GM12878 (cell line): ENCODE measurements at places on chromosomes 6 and 20. TPM values are rescaled to one million over a fixed set of nuclear protein-coding genes. Genes with fewer than 3 reads are reported as not detected.

Gene TMEM244
- not detected in 2 replicates for total RNA-seq

DNA sequence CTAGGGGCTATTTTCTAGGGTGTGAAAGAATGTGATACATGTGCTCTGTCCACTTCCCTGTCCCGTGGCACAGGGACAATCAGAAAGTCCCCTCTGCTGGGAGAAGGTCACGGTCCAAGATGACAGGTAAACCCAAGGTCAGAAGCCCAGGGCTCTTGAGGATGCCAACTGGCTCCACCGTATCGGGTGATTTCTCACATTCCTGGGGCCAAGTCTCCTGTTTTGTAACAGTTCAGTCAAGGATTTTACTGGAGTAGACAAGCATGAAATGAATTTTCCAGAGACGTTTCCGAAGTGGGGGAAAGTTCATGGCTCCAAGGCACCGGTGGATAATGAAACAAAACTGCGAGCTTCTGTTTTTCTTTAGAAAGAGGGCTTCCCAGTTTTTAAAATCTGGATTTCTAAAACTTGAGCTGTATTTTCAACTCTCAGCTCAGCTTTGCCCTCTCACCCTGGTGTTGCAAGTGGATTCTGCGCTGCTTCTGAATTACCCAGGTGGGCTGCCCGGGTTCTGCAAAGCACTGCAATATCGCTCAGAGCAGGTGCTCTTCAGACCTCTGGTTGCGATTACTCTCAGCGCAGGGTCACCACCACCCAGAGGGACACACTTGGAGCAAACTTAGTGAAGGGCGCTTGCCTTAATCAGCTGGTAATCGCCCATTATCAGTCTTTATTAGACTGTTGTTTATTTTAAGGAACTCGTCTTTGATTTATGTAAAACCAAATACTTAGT lies 64.4 kb upstream of the TMEM170B start:
- H3K36me3 ChIP-seq: no peaks in the 10 kb centered on the region
- peaks cover 17% of the 10 kb centered on the region for H3K4me1 ChIP-seq
- H3K27ac ChIP-seq: no peak overlapping the region
- H3K4me3 ChIP-seq: no peak overlapping the region
- no peak for DNase-seq

GRCh38 chr6:129006724-129007514 lies 124.0 kb downstream of the LAMA2 start:
- no peak overlapping the region for H3K4me3 ChIP-seq
- no peaks in the 10 kb centered on the region for H3K27me3 ChIP-seq
- no peak overlapping the region for H3K27ac ChIP-seq
- DNase-seq: no peak
- H3K36me3 ChIP-seq: no peaks in the 10 kb centered on the region

DNA sequence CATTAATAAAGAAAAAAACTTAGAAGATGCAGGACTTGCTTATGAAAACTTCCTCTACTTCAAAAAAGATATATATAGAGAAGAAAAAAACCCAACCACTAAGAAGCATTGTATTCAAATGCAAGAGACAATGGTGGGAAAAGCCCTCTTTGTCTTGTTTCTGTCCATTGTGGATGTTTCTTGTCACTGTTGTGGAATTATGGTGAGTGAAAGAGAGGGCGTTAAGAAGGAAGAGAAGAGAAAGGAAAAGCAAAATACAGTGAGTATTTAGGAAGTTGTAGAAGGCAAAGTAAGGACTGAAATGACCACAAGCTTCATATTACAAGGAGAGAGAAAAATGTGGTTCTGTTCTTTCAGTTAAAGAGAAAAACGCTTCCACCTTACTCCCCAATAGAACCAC lies 14.1 kb upstream of the THBD start:
- H3K4me1 ChIP-seq: no peaks in the 10 kb centered on the region
- no peak overlapping the region for H3K4me3 ChIP-seq
- no peaks in the 10 kb centered on the region for H3K27me3 ChIP-seq
- no peak overlapping the region for H3K27ac ChIP-seq
- DNase-seq: no peak

Gene PPP1R16B
- 89.9 and 90.2 TPM in 2 replicates for total RNA-seq

Gene HLA-G
- total RNA-seq: 0.88 and 1.3 TPM in 2 replicates

- H3K27ac ChIP-seq: no peak overlapping the region
- no peak overlapping the region for H3K4me3 ChIP-seq
- peaks cover 6% of the 10 kb centered on the region; the same call in 1 of the 2 replicates for H3K4me1 ChIP-seq
- DNase-seq: no peak
- no peaks in the 10 kb centered on the region; the same call in 1 of the 2 replicates for H3K36me3 ChIP-seq
These were observed 8.1 kb downstream of the C6orf120 start for GRCh38 chr6:169710009-169710408.

- no peak overlapping the region for H3K27ac ChIP-seq
- no peaks in the 10 kb centered on the region for H3K36me3 ChIP-seq
- no peak for DNase-seq
- H3K4me3 ChIP-seq: no peak overlapping the region
- H3K4me1 ChIP-seq: no peaks in the 10 kb centered on the region
- H3K27me3 ChIP-seq: no peaks in the 10 kb centered on the region
These were observed 237.1 kb upstream of the MOCS1 start for GRCh38 chr6:40171343-40171742.

Gene PXMP4
- total RNA-seq: 7.6 and 8.9 TPM in 2 replicates

Gene GMDS
- 37.7 and 40.6 TPM in 2 replicates for total RNA-seq

Gene HLA-DQA2
- total RNA-seq: 24.2 and 26.5 TPM in 2 replicates

Gene SMLR1
- total RNA-seq: 0.08 and 0.10 TPM in 2 replicates

Gene EPB41L1
- 0.36 and 0.40 TPM in 2 replicates for total RNA-seq

- DNase-seq: no peak
- no peak overlapping the region for H3K4me3 ChIP-seq
- no peaks in the 10 kb centered on the region for H3K27me3 ChIP-seq
- no peaks in the 10 kb centered on the region for H3K36me3 ChIP-seq
- no peaks in the 10 kb centered on the region for H3K4me1 ChIP-seq
These were observed 7.2 kb upstream of the KIF25 start for GRCh38 chr6:167990016-167990945.

DNA sequence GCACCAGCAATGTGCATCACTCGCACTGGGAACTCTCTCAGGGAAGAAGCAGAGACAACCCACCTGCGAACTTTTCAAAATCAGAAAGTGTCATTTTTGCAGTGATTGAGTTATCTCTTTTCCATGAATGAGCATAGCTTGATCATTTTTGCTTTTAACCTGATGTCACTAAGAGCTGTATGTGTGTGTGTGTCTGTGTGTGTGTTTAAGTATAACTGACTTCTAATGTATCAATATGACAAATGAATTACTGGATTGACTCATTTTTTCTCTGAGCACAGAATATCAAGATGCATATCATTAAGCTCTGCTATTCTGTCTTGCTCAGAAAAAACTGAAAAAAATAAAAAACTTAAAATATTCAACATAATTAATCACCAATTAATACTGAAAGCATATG lies 548.9 kb upstream of the MARCKS start:
- H3K36me3 ChIP-seq: no peaks in the 10 kb centered on the region
- H3K27me3 ChIP-seq: no peaks in the 10 kb centered on the region
- no peak overlapping the region for H3K27ac ChIP-seq

GRCh38 chr6:109008054-109008453 lies 86.6 kb downstream of the SESN1 start:
- H3K27ac ChIP-seq: no peak overlapping the region
- H3K27me3 ChIP-seq: peaks cover 3% of the 10 kb centered on the region; the same call in 1 of the 2 replicates
- H3K4me1 ChIP-seq: peaks cover 9% of the 10 kb centered on the region
- no peaks in the 10 kb centered on the region for H3K36me3 ChIP-seq
- H3K4me3 ChIP-seq: no peak overlapping the region

Gene METTL24
- not detected in 2 replicates for total RNA-seq

Gene KDM1B
- 16.2 and 20.0 TPM in 2 replicates for total RNA-seq

DNA sequence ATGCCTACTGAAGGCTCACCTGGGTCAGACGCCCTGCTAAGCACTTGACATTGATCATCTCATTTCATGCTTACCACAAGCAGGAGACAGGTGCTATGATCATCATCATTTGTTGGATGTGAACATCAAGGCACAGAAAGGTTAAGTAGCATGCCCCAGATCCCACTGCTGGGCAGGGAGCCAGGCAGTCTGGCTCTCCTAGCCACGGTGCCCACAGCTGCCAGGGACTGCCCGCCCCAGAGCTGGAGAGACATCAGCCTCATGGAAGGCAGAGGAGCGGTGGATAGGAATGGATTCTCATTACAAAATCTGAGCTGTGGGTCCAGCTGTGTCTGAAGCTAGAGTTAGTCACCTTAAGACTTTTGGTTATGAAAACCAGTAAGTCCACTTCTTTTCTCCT lies 3.6 kb downstream of the SULF2 start:
- DNase-seq: no peak
- no peak overlapping the region for H3K27ac ChIP-seq
- H3K4me3 ChIP-seq: no peak overlapping the region
- H3K4me1 ChIP-seq: 0 out of 2 replicates have a peak, but pooled peaks cover 2% of the 10 kb centered on the region

Gene FOXA2
- total RNA-seq: not detected in 2 replicates

GRCh38 chr6:43952746-43953145 lies 174.5 kb downstream of the MRPL14 start:
- no peaks in the 10 kb centered on the region for H3K4me1 ChIP-seq
- DNase-seq: no peak
- no peaks in the 10 kb centered on the region for H3K27me3 ChIP-seq
- H3K27ac ChIP-seq: no peak overlapping the region

DNA sequence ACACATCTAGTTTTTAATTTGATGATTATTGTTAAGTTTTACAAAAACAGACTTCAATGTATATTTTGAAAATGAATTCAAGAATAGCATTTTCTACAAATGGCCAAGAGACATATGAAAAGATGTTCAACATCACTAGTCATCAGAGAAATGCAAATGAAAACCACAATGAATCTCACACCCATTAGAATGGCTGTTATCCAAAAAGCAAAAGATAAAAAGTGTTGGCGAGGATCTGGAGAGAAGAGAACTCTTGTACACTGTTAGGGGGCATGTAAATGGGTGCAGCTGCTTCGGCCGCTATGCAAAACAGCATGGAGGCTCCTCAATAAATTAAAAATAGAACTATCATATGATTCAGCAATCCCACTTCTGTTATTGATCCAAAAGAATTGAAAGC lies 185.8 kb upstream of the CCN2 start:
- H3K27ac ChIP-seq: no peak overlapping the region
- DNase-seq: no peak
- peaks cover 2% of the 10 kb centered on the region; the same call in 1 of the 2 replicates for H3K27me3 ChIP-seq
- H3K36me3 ChIP-seq: no peaks in the 10 kb centered on the region
- no peaks in the 10 kb centered on the region for H3K4me1 ChIP-seq

Gene IMPG1
- not detected in 2 replicates for total RNA-seq

GRCh38 chr6:135568379-135568778 lies 70.8 kb upstream of the AHI1 start:
- H3K4me1 ChIP-seq: no peaks in the 10 kb centered on the region
- H3K27me3 ChIP-seq: no peaks in the 10 kb centered on the region
- H3K27ac ChIP-seq: no peak overlapping the region
- H3K4me3 ChIP-seq: no peak overlapping the region
- peak; percentile 7 for DNase-seq

DNA sequence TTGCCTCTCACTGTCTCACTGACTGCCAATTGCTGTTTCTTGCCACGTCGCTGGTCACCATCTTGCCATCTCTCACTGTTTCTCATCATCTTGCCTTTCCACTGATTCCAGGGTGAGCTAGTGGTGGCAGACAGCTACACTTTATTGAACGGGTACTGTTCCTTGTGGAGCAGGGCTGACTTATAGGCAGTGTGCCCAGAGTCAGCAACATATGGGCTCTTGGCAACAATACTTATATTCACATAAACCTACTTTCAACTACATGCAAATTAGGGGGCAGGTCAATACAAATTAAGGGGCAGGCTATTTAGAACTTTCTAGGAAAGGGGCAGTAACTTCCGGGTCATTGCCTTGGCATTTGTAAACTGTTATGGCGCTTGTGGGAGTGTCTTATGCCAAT lies 186.2 kb upstream of the SYNDIG1 start:
- H3K27me3 ChIP-seq: no peaks in the 10 kb centered on the region
- H3K27ac ChIP-seq: no peak overlapping the region
- no peaks in the 10 kb centered on the region for H3K4me1 ChIP-seq
- DNase-seq: no peak
- H3K4me3 ChIP-seq: no peak overlapping the region
- no peaks in the 10 kb centered on the region for H3K36me3 ChIP-seq

DNA sequence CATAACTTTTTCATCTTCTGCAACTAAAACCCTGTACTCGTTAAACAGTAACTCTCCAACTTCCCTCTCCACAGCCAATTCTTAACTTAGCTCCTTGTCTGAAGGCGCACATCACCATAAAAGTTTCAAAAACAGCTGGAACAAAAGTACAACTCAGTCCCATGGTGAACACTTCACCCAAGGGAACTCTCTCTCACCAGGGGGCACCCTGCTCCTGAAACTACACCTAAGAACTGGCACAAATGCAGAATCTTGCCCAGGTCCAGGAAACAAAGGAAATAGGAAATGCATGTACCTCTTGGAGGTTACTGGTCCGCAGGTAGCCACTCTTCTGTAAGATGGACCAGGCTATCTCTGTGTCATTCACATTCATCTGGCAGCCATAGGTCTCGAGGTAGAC lies 6.6 kb downstream of the CDK5RAP1 start:
- DNase-seq: no peak
- H3K27me3 ChIP-seq: no peaks in the 10 kb centered on the region
- H3K27ac ChIP-seq: no peak overlapping the region

Gene RHAG
- 0.18 and 0.32 TPM in 2 replicates for total RNA-seq

- no peak overlapping the region for H3K4me3 ChIP-seq
- H3K4me1 ChIP-seq: no peaks in the 10 kb centered on the region
- no peaks in the 10 kb centered on the region for H3K36me3 ChIP-seq
- H3K27ac ChIP-seq: no peak overlapping the region
- H3K27me3 ChIP-seq: no peaks in the 10 kb centered on the region; the same call in 1 of the 2 replicates
These were observed 7.1 kb downstream of the MOCS1 start for GRCh38 chr6:39927159-39927558.

DNA sequence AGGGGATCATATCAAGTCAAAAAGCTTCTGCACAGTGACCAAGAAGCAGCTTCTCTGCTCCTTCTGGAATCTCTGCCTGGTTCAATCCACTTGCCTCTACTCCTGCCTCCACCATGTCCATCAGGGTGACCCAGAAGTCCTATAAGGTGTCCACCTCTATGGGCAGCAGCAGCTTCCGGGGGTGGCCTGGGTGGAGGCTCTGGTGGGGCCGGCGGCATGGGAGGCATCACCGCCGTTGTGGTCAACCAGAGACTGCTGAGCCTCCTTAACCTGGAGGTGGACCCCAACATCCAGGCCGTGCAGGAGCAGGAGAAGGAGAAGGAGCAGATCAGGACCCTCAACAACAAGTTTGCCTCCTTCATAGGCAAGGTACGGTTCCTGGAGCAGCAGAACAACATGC lies 159.3 kb downstream of the PRKN start:
- H3K27me3 ChIP-seq: no peaks in the 10 kb centered on the region
- no peak for DNase-seq
- no peaks in the 10 kb centered on the region for H3K4me1 ChIP-seq
- no peaks in the 10 kb centered on the region for H3K36me3 ChIP-seq
- H3K4me3 ChIP-seq: no peak overlapping the region

Gene BPIFB4
- not detected in 2 replicates for total RNA-seq

GRCh38 chr6:130978660-130979396 lies 84.2 kb downstream of the EPB41L2 start:
- no peak for DNase-seq
- no peak overlapping the region for H3K27ac ChIP-seq
- H3K36me3 ChIP-seq: no peaks in the 10 kb centered on the region
- no peak overlapping the region for H3K4me3 ChIP-seq
- peaks cover 7% of the 10 kb centered on the region; the same call in 1 of the 2 replicates for H3K4me1 ChIP-seq

Gene DEFB112
- not detected in 2 replicates for total RNA-seq
